Naive B cell (primary cell): ENCODE measurements at places on chromosomes 12 and 14.
A peak's percentile ranks its signal among the peaks of the same experiment; 100 is the strongest.

- no peak for DNase-seq
Measured at GRCh38 chr14:30482276-30482675, 76.7 kb upstream of the G2E3 start.

GRCh38 chr12:94089891-94090290, 58.5 kb upstream of the PLXNC1 start:
- no peak for DNase-seq

- no peak for DNase-seq
Measured at GRCh38 chr14:68687746-68688145, 105.1 kb downstream of the ZFP36L1 start.

- no peak for DNase-seq
Measured at GRCh38 chr14:85532374-85533022, 2.6 kb downstream of the FLRT2 start.

DNA sequence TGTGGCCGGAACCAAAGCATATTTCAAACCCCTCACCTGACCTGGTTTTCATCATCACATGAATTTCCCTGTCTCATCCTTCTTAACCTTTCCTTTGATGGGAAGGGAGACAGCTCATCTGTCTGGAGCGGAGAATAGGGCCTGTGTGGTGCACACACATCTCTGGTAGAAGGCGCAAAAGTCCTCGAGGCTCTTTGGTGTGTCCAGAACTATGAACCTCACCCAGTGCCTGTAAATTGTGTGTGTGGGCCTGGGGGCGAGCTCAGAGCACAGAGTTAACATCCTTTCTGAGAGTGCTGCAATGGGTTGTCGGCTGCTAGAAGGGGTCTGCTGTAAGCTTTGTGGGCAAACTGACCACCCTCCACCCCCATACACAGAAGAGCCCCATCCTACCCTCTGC, 749 bp downstream of the GALNT6 start:
- no peak for DNase-seq

DNA sequence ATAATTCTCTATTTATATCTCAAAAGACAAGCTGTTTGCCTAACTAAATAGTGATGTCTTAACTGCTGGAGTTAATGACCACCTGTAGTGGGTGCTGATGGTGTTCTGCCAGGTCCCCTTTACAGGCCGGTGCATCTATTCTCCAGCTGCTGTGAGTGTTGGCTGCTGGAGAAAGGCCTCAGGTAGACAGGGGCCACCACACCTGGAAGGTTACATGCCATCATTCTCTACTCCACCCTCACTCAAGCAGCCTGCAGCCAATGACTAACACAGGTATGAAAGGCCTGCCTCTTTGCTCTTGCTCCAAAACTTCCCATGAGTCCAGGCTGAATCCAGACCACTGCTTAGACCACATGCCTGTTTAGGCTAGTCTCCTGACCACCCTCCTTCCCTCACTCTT, 73.9 kb downstream of the RPS6KA5 start:
- DNase-seq = no peak

DNA sequence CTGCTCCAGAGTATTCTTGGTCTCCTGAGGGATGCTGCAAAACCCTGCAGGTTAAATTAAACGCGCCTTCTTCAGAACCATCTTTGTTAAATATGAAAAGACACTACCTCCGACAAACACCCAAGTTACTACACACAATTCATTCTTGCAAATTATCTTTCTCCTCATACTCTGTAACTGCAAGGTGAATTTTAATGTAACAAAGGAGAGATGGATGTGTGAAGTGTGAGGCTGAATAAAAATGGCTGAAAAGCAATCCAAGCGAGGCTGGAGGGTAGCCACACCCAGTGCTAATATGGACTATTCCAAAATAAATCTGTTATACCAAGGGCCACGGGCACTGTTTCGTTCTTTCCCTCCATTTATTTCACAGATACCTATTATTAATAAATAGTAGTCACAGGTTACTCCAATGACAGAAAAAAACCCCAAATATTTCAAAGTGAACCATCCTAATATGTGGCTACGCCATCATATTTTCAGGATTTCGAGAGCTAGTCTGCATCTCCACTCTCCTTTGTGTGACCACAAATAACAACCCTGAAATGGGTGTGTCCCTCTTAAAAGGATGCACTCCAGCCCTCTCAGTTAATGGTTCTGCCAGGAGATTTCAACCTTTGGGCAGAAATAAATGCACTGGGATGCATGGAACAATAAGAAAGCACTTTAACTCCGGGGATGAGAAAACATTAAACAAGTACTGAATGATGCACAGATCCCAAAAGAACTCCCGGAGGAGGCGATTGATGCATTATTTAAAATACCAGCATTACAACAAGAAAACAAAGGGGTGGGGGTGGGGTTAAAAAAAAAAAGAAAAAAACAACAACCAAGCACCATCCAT, 53.1 kb upstream of the CCDC175 start:
- DNase-seq = no peak

DNA sequence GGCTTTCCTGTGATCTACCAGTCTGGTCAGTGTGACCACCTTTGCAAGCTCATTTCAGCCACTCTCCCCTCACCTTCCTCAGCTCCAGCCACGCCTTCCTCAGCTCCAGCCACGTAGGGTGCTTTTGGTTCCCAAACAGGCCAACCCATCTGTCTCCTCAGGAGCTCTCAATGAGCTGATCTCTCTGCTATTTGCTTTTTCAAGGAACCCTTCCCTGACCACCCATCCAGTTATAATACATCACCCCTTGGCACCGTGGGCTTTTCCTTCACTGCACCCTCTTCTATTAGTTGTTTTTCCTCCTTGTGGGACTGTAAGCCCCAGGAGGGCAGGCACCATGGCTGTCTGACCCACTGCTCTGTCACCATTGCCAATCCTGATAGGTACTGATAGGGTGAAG, 2.3 kb upstream of the PRKCH start:
- no peak for DNase-seq

- DNase-seq = no peak
Measured at GRCh38 chr12:131112700-131113290, 159.1 kb downstream of the ADGRD1 start.

DNA sequence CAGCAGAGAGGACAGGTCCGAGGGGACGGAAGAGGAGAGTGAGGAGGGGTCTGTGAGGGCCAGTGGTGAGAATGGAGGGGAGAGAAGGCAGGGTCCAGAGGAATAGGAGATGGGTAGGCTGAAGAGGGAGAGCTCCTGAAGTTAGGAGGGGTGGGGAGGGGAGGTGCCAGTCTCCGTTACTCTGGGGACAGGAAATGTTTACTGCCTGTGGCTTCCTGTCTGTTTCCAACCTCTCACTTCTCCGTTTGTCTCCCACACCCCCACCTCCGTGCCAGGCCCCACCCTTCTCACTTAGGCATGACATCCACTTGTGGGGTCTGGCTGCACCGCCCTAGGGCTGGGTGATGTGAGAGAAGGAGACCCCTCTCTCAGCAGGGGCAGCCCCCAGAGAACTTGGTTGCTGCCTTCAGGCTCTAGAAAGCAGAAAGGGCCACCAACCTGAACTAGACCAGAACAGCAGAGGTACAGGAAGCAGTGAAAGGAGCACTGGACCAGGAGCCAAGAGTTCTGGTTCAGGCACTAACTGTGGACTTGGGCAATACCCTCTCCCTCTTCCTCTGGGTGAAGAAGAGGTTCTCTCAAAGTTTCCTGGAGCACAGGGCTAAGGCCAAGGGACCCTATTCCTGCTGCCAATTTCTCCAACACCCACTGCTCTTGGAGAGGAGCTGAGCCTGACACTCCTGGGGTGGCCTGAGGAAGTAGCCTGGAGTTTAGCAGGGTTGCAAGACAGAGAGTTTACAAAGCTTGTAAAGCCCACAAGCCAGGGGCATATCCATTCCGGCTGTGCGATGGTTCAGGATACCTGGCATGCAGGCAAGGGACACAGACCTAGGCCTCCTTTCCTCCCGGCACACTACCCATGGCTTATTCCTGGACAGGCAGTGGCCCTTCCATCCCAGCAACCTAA, 5.5 kb downstream of the ITGA5 start:
- DNase-seq = peak; percentile 70

DNA sequence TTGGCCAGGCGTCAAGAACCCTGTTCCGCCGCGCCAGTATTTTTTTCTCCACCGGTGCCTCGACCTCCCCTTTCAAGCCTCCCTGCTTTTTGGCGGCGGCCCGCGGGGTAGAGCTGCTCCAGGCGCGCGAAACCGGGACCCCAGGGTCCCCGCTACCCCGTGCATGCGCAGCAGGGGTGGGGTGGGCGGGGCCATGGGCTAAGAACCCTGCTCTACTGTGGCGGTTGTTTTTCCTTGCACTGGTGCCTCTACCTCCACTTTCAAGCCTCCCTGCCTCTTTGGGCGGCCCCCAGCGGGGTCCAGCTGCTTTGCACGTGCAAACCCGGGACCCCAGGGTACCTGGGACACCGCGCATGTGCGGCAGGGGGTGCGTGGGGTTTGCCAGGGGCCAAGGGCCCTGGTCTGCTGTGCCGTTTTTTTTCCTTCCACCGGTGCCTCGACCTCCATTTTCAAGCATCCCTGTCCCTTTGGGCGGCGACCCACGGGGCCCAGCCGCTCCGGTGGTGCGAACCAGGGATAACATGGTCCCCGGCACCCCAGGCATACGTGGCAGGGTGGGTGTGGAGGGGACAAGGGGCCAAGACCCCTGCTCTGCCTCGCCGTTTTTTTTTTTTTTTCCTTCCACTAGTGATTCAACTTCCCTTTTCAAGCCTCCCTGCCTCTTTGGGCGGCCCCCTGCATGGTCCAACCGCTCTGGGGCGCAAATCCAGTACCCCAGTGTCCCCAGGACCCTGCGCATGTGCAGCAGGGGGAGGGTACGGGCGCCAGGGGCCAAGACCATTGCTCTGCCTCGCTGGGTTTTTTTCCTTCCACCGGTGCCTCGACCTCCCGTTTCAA, 326.8 kb downstream of the ALG10 start:
- no peak for DNase-seq

DNA sequence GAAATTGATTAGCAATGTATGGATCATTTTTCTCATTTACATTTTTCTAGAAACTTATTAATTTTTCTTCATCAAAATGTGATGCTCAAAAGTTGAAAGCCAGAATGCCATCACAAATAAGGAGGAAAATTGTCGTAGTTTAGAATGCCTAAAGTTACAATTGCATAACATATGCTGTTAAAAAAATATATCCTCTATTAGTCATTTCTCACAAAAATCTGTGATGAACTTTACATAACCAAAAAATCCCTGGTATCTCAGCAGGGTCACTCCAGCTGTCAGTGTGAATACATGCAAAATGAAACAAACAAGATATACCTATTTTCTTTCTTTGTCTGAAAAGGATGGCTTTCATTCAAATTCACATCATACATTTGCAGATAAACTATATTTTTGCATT, 358.9 kb downstream of the PAWR start:
- DNase-seq = no peak

DNA sequence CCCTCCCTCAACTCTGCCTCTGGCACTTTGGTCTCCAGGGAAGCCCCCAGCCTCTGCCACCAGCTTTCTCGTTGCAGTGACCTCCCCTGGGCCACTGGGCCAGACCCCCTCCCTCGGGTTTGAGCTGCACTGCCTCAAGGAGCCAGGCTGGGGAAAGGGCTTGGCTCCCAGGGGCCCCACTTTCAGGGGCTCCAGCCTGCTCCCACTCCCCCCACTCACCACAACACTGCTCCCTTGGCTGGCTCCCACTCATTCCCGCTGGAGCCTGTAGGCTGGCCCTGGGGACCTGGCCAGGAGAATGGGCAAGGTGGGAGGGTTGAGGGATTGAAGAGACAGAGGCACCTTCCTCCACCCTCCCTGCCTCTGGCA, 19.3 kb upstream of the KIF26A start:
- no peak for DNase-seq

GRCh38 chr12:94175763-94176668, 27.6 kb downstream of the PLXNC1 start:
- DNase-seq = no peak

DNA sequence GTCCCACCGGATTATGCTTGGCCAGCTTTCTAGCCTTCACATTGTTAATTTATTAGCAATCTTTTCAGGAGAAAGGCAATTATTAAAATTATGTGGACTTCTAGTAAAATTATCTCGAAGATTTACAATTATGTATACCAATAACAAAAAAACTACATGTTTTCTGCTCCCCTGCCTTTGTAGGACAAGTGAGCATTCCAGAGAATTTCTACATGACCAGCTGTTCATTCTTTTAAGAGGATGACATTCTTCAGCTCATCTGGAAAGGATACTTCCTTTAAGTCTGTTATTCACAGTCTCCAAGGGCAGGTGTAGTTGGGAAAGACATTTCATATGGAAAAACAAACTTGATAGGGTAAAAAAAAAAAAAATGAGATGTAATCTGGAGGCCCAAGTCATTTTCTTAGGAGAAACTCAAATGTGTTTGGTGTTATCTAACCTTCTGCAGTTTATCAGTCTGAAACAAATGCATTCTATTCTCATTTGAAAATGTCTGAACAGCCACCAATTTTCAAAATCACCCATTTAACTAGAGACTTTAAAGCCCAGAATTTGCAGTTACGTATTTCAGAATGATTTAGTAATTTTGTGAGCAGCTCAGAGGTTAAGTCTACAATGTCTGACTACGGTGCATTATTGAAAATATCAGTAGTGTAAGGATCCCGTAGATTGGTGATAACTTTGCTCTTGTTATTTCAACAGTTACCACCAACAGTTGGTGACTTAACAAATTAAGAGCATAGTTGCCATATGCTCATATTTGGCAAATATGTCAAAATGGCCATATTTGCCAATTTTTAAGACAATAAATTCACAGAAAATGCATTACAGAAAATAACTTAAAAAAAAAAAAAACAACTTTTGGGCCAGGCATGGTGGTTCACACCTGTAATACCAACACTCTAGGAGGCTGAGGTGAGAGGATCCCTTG, 1.8 kb upstream of the PHLDA1 start:
- DNase-seq = no peak

- DNase-seq = no peak
Measured at GRCh38 chr14:47919334-47919846, 244.0 kb upstream of the MDGA2 start.

GRCh38 chr12:115617391-115617790, 660.1 kb downstream of the MED13L start:
- DNase-seq = no peak

DNA sequence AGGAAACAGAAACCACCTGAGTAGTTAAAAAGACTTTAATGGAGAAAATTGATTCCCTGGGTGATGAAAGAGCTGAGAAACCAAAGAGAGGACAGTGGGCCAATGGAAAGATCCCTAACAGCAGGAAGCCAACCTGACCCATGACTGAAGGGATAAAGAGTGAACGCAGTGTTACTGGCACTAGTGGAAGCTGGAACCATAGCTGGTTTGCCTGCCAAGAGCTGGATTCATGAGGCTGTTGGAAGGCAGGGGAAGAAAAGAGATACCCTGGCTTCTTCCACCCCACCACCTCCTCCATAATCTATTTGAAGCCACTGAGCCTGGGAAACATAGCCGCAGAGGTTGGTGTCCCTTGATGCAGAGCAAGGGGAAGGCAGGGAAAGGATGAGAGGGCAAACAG, 125.5 kb upstream of the PRKD1 start:
- DNase-seq = no peak

- DNase-seq = no peak
Measured at GRCh38 chr12:108350511-108350910, 11.4 kb upstream of the CMKLR1 start.

GRCh38 chr12:31205054-31205453, 120.9 kb downstream of the SINHCAF start:
- DNase-seq = peak; percentile 60

- no peak for DNase-seq
Measured at GRCh38 chr12:123064885-123065619, 84.6 kb downstream of the ARL6IP4 start.

GRCh38 chr14:42023452-42023851, 416.8 kb downstream of the LRFN5 start:
- DNase-seq = no peak

- DNase-seq = no peak
Measured at GRCh38 chr12:99232324-99232723, 415.2 kb upstream of the GARIN6 start.

GRCh38 chr12:131372171-131372475, 338.8 kb upstream of the SFSWAP start:
- no peak for DNase-seq
